ENCODE measurements at places on chromosomes 3 and 15.

DNA sequence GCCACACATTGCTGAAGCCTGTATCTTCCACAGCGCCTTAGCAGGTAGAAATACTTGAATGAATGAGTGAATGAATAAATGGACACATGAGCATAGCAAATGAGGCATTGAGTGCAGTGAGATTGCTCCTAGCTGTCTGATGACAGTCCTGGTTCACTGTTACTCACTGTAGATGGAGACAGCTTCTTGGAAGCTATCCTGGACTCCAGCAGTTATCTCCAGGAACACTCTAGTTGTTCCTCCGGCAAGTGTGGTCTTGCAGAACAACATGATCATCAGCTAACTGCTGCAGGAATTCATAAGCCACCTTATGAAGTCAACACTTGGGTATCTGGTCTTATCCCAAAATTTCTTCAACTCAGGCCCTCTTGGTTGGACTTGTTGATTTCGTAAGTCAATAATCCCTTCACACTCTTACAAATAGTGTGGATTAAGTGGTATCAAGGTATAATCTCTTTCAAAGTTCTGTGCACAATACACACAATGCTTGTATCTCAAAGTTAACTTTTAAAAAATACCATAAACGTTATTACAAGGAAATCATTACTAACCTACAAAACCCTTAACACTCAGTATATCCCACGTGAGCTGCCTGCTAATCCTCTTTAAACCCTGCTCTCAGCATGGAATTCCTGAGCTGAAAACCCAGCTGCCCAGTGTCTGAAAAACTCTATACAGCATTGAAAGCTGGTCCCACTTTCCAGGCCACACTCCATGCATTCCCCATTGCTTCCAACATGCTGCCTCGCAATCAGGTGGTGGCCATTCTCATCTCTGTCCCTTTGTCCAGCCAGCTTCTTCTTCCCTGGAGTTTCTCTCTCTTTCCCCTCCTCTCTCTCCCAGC is 14.4 kb upstream of the ZBTB38 start:
- DNase-seq: no peak

DNA sequence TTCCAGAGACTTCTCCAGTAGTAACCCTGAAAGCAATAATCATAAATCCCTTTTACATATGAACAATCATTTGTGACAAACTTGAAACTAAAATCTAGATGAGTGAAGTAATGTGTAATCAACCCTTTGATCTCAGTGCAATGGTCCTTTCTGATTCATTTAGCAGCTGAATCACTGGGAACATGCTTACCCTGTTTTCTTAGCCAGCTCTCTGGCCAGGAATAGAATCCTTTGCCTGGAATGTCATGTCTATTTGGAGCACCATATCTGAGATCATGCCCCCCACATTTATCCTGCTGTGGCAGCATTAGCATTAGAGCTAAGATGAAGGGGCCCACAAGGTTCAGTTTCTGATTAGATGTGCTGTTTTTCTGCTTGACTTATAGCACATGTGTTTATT is 309.8 kb downstream of the OXSM start:
- DNase-seq: no peak

GRCh38 chr3:174168538-174169254 is 690.4 kb upstream of the NAALADL2 start:
- DNase-seq: no peak

DNA sequence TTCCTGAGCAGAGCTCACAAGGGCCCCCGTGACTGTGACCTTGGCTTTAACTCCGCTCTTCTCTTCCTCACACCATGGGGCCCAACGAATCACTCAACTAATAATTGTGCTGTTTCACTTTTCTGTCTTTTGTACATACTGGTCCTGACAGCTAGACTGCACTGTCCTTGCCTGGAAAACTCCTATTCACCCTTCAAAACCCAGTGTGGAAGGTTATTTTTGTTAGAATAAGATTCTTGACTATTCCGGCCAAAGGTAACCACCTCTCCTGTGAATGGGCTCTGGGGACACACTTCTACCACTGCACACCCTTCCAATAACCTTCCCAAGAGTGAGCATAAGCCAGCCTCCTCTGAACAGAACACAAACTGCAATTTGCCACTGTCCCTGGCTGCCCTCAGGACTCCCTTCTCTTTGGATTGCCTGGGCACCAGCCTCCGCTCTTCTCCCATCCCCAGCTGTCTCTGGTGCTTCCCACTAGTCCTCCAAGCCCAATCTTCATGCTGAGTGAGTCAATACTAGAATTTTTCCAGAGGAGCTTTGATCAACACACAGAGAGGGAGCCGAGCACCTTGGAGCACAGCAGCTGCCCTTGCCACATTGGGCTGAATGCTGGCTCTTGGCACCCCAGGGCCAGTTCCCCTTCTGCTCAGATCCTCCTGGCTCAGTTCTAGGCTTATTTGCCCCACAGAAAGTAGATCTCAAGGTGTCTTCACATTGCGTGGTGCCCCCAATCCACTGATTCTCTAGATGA is 2.1 kb downstream of the SCN5A start:
- DNase-seq: no peak

- no peak for DNase-seq
Measured at GRCh38 chr3:23895181-23895580, 21.6 kb downstream of the NKIRAS1 start.

GRCh38 chr15:99059010-99059981 is 45.6 kb upstream of the SYNM start:
- peak; percentile 60 for DNase-seq

DNA sequence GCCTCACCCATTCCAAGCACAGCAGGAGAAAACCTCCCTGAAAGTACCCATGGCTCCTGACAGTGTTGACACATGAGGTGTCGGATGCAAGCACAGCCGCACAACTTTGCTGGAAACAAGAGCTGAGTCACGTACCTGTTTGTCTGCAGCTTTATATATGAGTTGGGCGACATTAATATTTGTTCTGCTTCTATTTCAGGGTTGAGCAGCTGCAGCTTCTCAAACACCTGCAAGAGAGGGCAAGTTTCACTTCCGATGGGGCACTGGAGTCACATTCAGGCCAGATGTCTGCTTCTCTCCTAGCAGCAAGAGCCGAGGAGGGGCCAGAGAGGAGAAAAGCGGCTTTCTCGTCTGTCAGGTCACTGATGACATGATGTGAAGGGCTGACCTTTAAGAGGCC is 88.0 kb downstream of the NUP210 start:
- no peak for DNase-seq

GRCh38 chr3:136276049-136276755 is 26.1 kb downstream of the PCCB start:
- DNase-seq: no peak

DNA sequence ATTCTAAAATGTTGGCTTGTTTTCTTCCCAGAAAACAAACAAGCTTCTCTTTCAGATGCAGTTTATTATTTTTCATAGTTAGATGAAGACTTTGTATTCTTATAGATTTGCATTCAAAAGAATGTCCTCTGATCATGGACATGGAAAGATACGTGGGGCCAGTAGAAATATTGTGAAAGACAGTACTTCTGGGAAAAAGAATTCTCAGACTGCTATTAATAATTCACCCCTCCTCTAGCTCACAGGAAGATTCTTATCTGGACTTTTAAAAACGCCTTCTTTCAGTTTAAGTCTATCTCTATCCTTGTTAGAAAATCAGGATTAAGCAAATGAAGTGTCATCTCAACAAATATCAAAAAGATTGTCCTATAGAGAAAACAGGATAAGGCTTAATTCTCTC is 514.1 kb upstream of the ADAMTS9 start:
- no peak for DNase-seq

DNA sequence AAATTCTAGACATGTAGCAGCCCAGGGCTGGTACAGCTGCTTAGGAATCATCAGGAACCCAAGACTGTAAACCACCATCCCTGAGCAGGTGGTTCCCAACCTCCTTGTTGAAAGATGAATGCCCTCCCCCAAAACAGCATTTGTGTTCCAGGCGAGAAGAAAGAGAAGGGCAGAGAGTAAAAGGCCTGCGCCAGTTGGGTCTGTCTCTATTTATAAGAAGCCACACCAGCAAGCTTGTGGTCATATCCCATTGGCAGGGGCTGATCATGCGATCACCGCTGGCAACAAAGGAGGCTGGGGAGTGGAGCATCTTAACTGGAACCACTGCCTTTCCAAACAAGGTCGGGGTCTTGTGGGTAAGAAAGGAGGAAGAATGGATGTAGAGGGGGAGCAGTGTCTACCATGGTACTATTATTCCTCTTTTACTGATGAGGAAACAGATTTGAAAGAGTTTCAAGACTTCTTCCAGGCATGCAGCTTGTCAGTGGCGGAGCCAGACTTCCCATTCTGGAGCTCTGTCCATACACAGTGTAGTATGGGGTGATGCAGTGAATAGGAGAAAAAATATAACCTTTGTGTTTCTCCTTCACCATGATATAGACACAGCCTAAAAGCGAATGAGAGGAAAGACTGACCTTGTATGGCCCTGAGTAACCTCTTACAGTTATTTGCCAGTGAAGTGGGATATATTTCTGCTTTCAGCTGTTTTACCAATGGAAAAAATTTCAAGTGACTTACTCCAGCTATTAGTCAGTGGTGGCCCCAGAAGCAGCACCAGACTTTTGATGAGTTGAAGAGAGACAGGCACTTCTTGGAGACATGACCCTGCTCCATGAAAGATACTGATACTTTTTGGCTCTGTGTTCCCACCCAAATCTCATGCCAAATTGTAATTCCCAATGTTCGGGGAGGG is 222.6 kb downstream of the ABHD5 start:
- DNase-seq: no peak

DNA sequence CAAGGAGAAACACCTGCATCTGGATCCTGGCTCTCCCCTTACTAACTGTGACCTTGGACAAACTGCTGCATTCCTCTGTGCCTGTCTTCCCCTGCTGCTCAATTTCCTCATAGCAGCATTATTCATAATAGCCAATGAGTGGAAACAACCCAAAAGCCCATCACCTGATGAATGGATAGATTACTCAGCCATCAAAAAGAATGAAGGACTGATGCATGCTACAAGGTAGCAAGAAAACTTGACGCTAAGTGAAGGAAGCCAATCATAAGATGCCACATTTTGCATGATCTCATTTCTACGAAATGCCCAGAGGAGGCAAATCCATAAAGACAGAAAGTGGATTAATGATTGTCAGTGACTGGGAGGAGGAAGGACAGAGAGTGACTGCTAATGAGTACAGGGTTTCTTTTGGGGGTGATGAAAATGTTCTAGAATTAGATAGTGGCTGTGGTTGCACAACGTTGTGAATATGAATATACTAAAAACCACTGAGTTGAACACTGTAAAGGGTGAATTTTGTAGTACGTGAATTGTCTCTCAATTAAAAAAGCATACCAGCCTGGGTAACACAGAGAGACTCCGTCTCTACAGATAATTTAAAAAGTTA is 11.2 kb downstream of the IGDCC4 start:
- no peak for DNase-seq

DNA sequence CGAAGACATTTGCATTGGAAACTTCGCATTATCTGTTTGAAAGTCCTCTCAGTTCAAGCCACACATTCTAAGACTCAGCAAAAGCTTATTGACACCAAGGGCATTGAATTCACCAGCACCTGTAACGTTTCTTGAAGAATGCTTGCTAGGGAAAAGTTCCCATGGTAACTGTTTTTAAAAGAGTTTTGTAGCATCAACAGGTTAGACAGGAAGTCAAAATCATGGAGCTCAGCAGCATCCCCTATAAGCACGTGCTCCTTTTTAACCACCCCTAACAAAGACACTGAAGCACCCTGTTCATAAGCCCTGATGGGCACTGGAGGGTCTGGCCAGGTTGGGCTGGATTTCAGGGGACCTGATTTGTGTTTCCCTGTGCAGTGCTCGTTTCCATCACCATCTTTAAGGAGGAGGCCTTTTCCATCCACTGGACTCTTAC is 229.7 kb upstream of the BHLHE40 start:
- no peak for DNase-seq

DNA sequence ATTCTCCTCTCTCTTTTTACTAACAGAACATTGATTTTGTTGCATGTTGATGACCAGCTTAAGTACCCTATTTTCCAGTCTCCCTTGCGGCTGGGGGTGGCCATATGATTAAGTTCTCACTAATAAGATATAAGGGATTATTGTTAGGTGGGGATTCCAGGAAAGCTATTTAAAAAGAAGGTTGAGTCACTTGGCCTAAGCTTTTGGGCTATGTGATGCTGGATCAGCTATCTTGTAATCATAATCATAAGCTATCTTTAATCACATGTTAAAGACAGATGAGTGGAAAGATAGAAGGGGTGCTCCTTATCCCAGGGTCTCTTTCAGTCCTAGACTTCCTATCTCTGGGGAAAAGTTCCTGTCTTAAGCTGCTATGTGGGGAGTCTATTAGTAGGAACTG is 59.9 kb downstream of the CGNL1 start:
- no peak for DNase-seq

DNA sequence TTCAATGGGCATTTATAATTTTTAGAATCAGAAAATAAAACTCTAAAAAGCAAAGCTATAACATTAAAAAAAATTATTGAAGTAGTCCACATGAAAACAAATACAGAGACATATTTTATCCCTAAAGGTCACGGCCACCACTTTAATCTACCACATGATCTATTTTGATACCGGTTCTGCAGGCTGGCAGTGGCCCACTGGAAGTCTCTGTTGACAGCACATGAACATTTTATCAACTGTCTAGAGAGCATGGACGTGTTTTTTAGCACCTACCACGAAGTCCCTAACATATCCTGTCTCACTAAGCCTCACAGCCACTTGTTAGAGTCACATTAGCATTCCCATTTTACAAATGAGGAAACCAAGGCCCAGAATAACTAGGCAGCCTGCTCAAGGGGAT is 1.8 kb upstream of the CPA3 start:
- DNase-seq: no peak

DNA sequence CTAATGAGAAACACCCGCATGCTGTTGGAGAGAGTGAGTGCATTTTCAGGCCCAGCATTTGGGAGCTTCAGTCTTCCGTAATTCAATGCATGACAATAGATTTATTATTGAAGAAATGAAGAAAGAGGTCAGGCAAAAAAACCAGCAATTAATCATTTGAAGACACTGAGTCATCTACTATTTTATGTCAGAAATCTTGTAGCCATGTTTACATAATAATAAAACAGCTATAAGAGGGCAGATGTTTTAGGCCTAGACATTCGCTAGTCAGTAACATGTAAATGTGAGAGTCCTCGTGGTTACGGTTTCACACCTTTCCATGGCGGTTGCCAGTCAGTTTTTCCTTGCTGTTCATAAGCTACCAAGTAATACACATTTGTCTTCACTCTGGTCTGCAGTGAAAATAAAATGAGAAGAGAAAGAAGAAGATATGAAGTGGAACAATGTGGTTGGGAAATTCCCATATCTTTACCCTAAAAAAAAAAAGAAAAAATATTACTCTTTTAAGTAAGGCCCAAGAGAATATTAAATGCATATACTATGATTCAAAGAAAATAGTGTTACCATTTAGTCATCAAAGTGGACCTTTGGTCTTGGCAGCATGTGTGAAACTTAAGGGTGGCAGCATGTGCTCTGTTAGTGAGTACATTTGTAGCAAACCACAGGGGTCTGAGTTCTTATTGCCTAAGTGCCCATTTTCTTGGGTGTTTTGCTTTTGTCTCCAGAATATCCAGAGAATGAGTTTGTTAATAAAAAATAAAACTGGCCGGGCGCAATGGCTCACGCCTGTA is 140.5 kb upstream of the TBL1XR1 start:
- no peak for DNase-seq

DNA sequence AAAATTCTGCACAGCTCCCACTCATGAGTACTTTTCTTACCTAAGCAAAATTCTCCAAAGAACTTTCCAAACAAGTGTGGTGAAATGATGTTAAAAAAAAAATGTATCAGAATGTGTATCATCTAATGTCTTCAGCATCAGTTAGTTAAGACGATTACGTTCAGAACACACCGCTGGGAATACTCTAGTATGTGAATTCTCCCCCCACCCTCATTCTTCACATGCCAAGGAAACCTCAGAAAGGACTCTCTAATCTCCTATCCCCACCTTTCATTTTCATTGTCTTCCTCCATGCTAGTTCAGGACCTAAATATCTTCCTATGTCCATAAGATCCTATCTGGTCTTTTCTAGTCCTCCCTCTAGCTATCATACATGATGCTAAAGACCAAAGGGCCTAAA is 457.4 kb downstream of the SHQ1 start:
- no peak for DNase-seq
